Activated gamma-delta T cell treated with Interleukin-2 at 50 U/mL for 16 hours (primary cell): ENCODE measurements at places on chromosomes 2 and 18.

- DNase-seq: no peak
Measured at GRCh38 chr18:55672574-55673361, 84.8 kb upstream of the TCF4 start.

GRCh38 chr2:181573140-181573736 lies 83.7 kb downstream of the CERKL start:
- no peak for DNase-seq

GRCh38 chr2:66478731-66479316 lies 43.9 kb downstream of the MEIS1 start:
- DNase-seq: no peak

- DNase-seq: no peak
Measured at GRCh38 chr2:175049661-175050060, 44.5 kb upstream of the CHN1 start.

- DNase-seq: no peak
Measured at GRCh38 chr18:76379226-76380126, 115.6 kb downstream of the ZNF516 start.

GRCh38 chr2:99545066-99545465 lies 55.2 kb upstream of the REV1 start:
- DNase-seq: no peak

DNA sequence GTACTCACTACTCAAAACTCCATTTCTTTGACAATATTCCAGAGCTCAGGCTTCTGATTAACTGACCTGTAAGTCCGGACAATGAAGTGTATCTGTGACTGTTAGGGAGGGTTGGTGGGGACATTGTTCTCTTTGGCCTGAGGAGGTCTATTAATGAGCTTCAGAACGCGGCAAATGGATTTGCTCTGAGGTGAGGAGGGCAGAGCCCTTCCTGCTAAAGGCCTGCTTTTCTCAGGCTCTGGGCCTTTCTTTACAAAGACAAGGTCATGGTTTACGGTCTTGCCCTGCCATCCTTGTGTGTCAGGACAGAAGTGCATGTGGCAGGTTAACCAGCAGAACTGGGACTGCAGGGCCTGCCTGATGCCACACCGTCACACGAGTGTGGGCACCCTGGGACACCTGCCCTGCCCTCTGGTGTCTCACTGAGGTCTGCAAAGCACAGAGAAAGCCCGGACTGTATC lies 7.2 kb downstream of the ALKAL2 start:
- no peak for DNase-seq

DNA sequence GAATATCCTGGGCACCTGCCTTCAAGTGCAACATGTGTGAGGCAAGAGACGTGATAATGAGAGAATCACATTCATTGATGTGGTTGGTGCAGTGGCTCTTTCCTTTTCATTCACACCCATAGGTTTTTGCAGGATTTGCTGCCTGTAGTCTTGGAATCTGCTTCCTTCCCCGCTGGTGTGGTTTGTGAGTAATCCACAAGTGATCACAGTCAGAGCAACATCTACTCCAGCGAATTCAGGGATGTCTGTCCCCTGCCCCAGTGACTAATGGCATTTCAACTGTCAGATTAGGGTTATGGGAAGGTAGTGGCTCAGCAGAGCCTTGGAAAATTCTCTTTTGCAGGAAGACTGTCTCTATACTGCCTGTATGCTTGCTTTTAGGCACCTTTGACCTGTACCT lies 225.5 kb upstream of the RBMS1 start:
- DNase-seq: no peak

DNA sequence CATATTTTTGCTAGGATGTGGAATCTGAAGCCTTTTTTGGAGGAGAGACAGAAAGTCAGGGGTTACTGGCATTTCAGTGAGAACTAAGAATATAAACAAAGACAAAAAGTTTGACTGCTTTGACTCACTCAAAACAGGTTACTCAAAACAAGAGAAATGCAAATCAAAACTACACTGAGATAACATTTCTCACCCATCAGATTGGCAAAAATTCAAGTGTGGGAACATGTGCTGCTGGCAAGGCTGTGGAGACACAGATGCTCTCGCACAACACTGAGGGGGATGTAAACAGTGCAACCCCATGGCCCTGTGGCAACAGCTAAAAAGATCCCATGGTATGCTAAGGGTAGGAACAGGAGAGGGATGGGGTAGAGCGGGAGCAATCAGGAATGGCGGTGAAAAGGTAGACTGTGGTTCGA lies 86.6 kb downstream of the DTNB start:
- DNase-seq: no peak

- no peak for DNase-seq
Measured at GRCh38 chr18:39523281-39523680, 1957.7 kb upstream of the CELF4 start.

GRCh38 chr2:127857265-127857808 lies 618 bp downstream of the POLR2D start:
- DNase-seq: no peak

- DNase-seq: no peak
Measured at GRCh38 chr2:176174382-176174823, 14.1 kb upstream of the HOXD1 start.
